Activated T-helper 1 cell treated with anti-CD3 and anti-CD28 coated beads, Interleukin-12 subunit alpha, Interleukin-12 subunit beta, Interleukin-2, Interleukin-4 antibody, amounts not matched to agents 30 ng/mL and 10 ng/mL and 1 ng/mL, durations not matched to agents 14 hours and 24 hours and 36 hours (primary cell): ENCODE measurements at places on chromosomes 1 and 21.

- DNase-seq: no peak
Observed at GRCh38 chr1:209931141-209931540, 6.9 kb upstream of the SYT14 start.

GRCh38 chr21:44980562-44981489 is 41.0 kb downstream of the SLX9 start:
- no peak for DNase-seq

GRCh38 chr21:39144191-39144590 is 39.1 kb downstream of the PSMG1 start:
- DNase-seq: no peak

DNA sequence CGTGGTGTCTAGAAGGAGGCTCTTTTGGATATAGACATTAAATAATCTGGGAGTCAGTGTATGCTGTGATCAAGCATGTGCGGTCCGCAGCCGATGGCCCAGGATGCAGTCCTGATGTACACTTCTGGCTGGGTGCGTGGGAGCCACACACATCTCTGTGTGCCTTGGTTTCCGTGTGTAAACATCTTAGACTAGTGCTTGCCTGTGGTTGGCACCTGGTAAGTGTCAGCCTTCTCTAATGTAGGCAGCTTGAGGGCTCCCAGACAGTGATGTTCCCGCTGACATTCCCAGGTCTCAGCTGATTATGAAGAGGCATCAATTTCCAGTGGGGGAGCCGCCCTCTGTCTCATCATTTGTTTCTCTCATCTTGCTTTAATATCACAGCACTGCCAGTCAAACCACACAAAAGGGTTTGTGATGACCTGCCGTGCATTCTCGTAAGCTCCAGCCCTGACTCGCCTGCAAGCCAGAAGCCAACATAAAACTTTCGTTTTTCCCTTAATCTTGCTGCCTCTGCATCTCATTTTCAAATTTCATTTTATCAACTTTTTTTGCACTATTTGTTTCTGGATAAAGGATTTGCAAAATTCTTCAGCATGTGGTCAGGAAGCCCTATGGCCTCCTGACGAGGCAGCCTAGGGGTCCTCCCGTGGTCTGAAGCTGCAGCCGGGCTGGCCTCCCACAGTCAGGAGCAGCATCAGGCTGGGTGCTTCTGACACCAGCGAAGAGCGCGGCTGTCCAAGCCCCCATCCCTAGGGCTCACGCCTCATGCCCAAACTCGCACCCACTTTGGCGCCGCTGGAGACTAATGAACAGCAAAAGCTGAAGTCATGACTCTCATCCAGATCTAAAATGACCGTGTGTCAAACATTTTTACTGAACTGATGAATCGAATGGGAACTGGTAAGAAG is 28.1 kb downstream of the PDE9A start:
- no peak for DNase-seq

GRCh38 chr1:56227401-56227800 is 352.0 kb downstream of the PLPP3 start:
- no peak for DNase-seq

- DNase-seq: no peak
Observed at GRCh38 chr1:228180959-228181644, 15.5 kb downstream of the IBA57 start.

GRCh38 chr1:84883286-84883685 is 9.7 kb downstream of the LPAR3 start:
- DNase-seq: no peak

GRCh38 chr1:27399251-27400025 is 7.0 kb downstream of the GPR3 start:
- no peak for DNase-seq

GRCh38 chr21:35232545-35233176 is 183.6 kb upstream of the RUNX1 start:
- no peak for DNase-seq

DNA sequence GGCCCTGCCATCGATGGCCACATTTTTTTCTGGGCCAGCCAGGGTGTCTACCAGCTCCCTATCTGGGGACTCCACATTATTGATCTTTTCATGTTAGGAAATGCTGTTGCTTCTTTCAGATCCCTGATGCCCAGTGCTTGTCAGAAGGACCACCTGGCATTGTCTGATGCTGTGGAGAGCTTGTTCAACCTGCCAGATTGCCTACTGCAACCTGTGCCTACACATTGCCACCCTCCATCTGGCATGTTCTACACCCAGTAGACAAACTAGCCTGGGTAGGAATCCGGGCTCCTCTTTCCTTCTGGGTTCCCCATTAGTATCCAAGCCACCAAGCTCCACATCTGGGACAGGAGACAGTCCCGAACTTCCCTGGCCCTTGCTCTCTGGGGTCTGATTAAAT is 274.0 kb upstream of the KIAA0040 start:
- DNase-seq: no peak

- DNase-seq: no peak
Observed at GRCh38 chr1:24027838-24028468, 47.8 kb upstream of the SRSF10 start.

DNA sequence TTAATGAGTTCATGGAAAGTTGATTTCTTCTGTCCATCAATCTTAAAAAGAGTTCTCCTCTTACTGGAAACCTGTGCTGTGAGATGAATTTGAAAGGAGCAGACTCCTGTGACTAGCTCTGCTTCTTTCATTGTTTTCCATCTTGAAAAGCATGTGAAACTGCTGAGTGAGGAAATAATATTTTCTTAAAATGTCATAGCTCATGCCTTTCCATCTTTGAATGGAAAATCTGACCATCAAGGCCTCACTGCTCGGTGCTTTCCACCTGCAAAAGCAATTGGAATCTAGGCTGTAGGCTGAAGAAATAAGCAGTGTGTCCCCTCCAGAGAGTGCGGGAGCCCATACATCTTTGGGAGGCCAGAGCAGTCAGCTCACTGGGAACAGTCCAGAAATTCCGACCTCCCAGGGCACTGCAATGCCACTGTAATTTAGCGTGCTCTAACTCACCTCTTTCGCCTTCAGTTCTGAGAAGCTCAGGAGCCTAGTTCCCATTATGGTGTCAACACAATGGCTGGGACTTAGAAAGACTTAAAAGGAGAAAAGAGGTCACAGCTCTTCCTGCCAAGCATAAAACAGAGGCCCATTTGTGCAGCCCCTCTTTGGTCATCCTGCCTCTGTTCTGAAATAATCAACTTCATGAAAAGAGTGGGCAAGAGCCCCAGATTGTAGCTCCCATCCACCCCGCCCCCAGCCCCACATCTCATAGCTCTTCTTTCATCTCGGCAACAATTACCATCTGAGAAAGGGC is 50.4 kb upstream of the F3 start:
- DNase-seq: no peak

GRCh38 chr1:203126151-203126865 is 1.2 kb upstream of the ADORA1 start:
- no peak for DNase-seq

- no peak for DNase-seq
Observed at GRCh38 chr21:35257413-35257812, 208.3 kb upstream of the RUNX1 start.

- no peak for DNase-seq
Observed at GRCh38 chr21:34612056-34612455, 2.9 kb downstream of the RCAN1 start.

GRCh38 chr21:14675774-14676530 is 129.8 kb upstream of the SAMSN1 start:
- DNase-seq: no peak

- no peak for DNase-seq
Observed at GRCh38 chr1:146021622-146022402, at the start of gene HJV. HJV (minus strand) TSS chr1:146021735; CDS start chr1:146020231, 1,504 bp downstream.

DNA sequence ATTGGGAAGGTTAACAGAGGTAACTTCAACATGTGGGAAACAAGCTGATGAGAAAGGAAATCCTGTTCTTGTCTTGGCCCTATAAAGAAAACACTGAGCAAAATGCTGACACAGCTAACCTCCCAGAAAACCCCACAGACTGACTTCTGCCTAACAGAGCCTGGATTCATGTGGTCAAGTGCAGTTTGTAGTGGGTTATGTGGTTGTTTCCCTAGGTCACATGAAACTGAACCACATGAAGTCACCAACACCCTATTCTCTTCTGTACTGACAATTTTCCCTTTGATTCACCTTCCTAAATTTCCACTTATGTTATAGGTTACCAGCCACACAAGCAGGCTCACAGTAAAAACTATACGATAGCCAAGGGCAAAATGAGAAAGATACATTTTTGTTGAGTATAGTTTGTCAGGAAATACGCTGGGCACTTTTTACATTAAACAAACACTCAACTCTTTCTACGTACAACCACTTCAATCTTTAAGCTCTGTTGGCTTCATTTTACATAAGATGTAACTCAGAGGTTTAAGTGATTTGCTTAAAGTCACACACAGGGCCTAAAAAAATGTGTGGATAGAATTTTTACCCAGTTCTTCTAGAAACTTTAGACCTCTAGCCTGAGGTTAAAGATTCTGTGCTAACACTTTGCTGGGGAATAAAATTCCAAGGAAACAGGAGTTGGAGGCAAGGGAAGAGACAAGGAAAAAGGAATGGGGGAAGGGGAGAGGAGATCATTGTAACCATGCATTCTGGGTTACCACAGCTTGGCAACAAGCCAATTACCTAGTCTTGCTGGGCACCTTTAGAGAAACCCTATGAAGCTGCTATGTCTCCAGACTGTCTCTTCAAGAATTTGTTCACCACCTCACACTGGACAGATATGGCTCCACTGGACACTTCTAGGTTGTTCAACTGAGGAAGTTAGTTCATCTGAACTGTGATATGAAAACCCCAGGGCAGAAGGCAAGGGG is 601.6 kb upstream of the USP24 start:
- no peak for DNase-seq

GRCh38 chr1:58857680-58858673 is 74.1 kb upstream of the JUN start:
- DNase-seq: peak; percentile 43

DNA sequence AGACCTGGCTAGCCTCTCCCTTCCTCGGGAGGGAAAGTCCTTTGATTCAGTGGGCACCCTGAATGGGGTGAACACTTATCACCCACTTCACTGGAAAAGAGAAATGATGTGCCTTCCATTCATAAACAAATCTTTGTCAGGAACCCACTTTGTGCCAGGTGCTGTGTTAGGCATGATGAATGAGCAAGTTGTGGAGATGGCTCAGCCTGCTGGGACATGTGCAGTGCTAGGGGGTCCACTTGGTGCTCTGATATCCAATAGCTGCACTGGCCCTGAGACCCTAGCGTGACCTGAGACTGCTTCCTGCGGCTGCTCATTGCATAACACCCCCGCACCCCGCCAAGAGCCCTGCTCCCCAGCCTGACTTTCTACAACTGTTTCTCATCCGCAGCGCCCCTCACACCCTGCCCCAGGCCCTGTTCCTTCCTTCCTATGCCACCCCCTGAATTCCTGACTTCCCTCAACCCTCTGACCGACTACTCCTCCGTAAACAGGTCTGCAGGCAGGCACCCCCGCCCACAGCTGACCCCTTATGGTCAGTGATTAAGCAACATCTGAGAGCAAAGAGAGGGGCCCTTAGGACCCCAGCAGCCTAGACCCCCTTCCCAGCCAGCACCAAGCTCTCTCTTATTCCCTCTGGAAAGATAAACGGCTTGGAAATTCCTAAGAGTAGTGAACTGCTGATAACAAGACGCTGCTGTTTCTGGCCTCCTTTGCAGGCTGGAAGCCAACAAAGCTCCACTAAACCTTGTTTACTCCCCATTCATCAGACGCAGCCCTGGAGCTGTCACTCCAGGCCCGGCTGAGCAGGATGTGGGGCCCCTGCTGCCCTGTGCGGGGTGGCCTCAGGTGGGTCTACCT is 12.9 kb downstream of the CSRP1 start:
- no peak for DNase-seq

DNA sequence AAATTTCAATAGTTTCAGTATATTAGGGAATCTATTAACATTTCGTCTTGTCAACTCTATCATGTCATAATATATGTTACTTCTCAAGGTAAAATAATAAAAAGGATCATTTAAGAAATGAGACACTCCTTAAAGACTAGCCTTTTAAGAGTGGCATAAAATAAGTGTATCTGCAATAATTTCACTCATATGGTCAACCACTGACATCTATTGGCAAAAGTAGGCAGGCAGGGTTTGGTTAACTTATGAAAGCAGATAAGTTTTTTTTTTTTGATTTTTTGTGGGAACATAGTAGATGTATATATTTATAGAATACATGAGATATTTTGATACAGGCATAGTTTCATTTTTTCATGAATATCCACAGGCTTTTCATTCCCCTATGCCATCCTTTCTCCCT is 5.5 kb upstream of the RGS21 start:
- no peak for DNase-seq
